Osteoblast (primary cell): ENCODE measurements at places on chromosomes 2 and 18. TPM values are rescaled to one million over a fixed set of nuclear protein-coding genes. Genes with fewer than 3 reads are reported as not detected.
A peak's percentile ranks its signal among the peaks of the same experiment; 100 is the strongest.

R3HDM1 gene
- total RNA-seq = 12.3 and 13.3 TPM in 2 replicates

PLB1 gene
- 0.36 and 0.88 TPM in 2 replicates for total RNA-seq

- no peak overlapping the region for H3K27ac ChIP-seq
- DNase-seq = no peak
- H3K36me3 ChIP-seq = no peaks in the 10 kb centered on the region
- no peaks in the 10 kb centered on the region for H3K27me3 ChIP-seq
- peaks cover 26% of the 10 kb centered on the region for H3K4me1 ChIP-seq
Observed at GRCh38 chr2:224562831-224563230, 22.3 kb downstream of the CUL3 start.

CHRNG gene
- not detected in 2 replicates for total RNA-seq

- no peaks in the 10 kb centered on the region for H3K36me3 ChIP-seq
- no peak overlapping the region for H3K27ac ChIP-seq
- peaks cover 14% of the 10 kb centered on the region for H3K27me3 ChIP-seq
- no peak overlapping the region for H3K4me3 ChIP-seq
Observed at GRCh38 chr2:218186355-218186766, 19.6 kb upstream of the CXCR1 start.

GRCh38 chr2:34534761-34535160 is 935.7 kb upstream of the FAM98A start:
- no peaks in the 10 kb centered on the region for H3K36me3 ChIP-seq
- no peak for DNase-seq
- H3K27me3 ChIP-seq = no peaks in the 10 kb centered on the region
- H3K27ac ChIP-seq = no peak overlapping the region
- no peak overlapping the region for H3K4me3 ChIP-seq

- H3K4me1 ChIP-seq = no peaks in the 10 kb centered on the region
- no peaks in the 10 kb centered on the region for H3K27me3 ChIP-seq
- no peak overlapping the region for H3K27ac ChIP-seq
- no peaks in the 10 kb centered on the region for H3K36me3 ChIP-seq
- no peak overlapping the region for H3K4me3 ChIP-seq
- no peak for DNase-seq
Observed at GRCh38 chr2:59425247-59425646, 1128.2 kb downstream of the BCL11A start.

DNA sequence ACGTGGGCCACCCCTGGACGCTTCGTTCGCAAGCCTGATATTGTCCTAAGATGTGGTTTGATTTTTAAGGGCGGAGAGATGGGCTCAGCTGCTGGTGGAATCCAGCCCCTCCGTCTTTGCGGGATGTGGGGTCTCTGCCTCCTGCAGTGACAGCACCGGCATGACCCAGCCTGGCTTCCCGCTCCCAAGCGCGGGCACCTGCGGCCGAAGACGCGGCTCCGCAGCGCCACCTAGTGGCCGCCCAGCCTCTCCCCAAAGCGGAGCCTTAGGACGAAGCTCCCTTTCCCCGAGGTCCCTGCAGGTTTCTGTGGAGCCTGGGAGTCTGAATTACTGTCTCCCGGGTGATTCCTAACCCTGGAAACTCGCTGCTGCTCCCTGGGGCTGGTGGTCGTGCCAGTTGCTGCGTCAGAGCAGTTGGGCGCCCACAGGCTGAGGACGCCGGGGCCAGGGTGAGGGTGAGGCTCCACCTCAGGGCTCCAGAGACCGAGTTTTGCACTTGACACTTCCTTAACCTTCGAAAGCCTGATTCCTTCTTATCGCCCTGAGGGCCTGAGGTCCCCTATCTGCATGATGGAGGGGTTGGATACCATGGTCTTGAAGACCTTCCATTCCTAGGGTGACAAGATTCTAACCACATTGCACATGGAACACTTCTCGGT is 137.5 kb downstream of the TPO start:
- H3K4me1 ChIP-seq = peaks cover 12% of the 10 kb centered on the region
- peak overlapping the region; percentile 35 for H3K4me3 ChIP-seq
- H3K27me3 ChIP-seq = no peaks in the 10 kb centered on the region
- H3K36me3 ChIP-seq = no peaks in the 10 kb centered on the region
- DNase-seq = peak; percentile 97

DNA sequence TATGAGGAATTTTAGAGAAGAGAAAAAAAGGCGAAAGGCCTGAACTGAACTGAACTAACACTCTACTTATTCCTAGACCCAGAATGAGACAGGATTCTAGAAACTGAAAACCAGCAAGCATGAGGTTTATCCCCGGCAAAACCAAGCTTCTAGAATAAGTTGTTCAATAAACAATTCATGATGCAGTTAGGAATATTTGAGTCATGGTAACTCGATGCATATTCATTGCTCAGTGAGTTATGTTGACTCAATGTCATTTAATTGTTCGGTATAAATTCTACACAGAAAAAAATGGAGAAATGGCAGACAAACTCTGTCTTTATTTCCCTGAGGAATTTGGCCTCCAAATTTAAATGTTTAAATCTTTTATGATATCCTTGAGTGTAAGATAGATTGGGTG is 321.5 kb downstream of the SATB2 start:
- no peak for DNase-seq
- H3K36me3 ChIP-seq = no peaks in the 10 kb centered on the region
- H3K4me1 ChIP-seq = no peaks in the 10 kb centered on the region
- no peak overlapping the region for H3K27ac ChIP-seq
- H3K4me3 ChIP-seq = no peak overlapping the region

TANC1 gene
- total RNA-seq = 33.9 and 34.7 TPM in 2 replicates

DNA sequence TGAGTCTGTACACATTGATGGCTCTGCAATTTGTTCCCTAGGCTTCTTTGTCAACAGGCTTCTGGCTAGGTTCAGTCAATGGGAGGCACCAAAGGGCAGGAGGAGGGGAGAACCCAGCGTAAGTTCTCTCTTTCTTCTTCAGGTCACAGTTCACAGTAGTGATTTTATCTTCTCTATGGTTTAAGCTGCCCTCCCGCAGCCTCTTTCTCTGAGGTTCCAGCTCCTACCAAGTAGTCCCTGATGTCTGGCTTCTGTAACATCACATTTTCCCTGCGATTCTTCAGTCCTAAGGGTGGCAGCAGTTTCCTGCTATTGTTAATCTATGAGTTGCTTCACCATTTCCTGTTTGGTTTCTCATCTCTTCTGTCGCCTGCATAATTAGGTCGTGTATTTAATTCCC is 107.4 kb downstream of the CPO start:
- H3K27me3 ChIP-seq = no peaks in the 10 kb centered on the region
- no peak overlapping the region for H3K4me3 ChIP-seq
- peaks cover 10% of the 10 kb centered on the region for H3K4me1 ChIP-seq

FAM136A gene
- 21.7 and 31.5 TPM in 2 replicates for total RNA-seq

GRCh38 chr2:11922294-11922693 is 175.9 kb downstream of the LPIN1 start:
- no peaks in the 10 kb centered on the region for H3K4me1 ChIP-seq
- H3K36me3 ChIP-seq = no peaks in the 10 kb centered on the region
- no peak for DNase-seq
- H3K27ac ChIP-seq = no peak overlapping the region
- peaks cover 17% of the 10 kb centered on the region for H3K27me3 ChIP-seq

DNA sequence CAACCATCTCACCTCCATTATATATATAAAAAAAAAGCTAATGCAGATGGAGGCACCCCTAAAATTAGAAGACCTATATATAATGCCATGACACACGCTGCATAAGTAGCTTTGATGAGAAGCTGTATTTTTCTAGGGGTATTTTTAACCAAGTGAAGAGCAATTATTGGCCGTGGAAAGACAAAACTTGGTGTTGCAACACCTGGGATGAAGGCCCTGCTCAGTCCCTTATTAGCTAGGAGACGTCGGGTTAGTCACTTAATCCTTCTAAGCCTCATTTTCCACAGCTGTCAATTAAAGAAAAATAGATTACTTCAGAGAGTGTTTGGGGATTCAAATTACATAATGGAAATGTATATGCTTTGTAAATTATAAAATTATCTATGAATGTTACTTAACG is 63.0 kb downstream of the WDR75 start:
- H3K27me3 ChIP-seq = no peaks in the 10 kb centered on the region
- H3K27ac ChIP-seq = no peak overlapping the region
- no peaks in the 10 kb centered on the region for H3K4me1 ChIP-seq
- no peak overlapping the region for H3K4me3 ChIP-seq
- H3K36me3 ChIP-seq = no peaks in the 10 kb centered on the region

DNA sequence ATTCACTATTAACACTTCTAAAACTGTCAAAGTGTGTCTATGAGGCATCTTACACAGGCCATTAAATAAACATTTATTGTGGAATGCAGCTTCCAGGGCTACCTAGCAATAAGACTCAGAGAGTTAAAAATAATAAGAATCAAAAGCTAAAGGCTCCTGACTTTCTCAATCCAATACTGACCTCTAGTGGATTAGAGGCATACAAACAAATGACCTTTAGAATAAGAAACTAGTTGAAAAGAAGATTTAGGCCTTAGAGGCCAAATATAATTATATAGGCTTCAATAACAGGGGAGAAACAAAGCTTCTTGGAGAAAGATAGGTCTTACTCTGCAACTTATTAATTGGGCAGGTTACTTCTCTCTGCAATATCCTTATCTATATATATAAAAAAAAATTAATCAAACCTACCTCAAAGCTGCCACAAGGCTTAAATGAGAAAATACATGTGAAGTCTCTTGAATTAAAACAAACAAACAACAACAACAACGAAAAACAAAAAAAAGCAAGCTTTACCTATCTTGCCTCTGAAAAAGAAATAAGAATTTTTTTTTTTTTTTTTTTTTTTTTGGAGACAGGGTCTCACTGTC is 246.1 kb downstream of the EXOC6B start:
- no peaks in the 10 kb centered on the region for H3K27me3 ChIP-seq
- H3K27ac ChIP-seq = no peak overlapping the region
- H3K4me1 ChIP-seq = peaks cover 20% of the 10 kb centered on the region
- no peak overlapping the region for H3K4me3 ChIP-seq
- no peaks in the 10 kb centered on the region for H3K36me3 ChIP-seq

PRKAG3 gene
- under 0.01 and 0.29 TPM in 2 replicates for total RNA-seq

CRYGD gene
- not detected in 2 replicates for total RNA-seq

DNA sequence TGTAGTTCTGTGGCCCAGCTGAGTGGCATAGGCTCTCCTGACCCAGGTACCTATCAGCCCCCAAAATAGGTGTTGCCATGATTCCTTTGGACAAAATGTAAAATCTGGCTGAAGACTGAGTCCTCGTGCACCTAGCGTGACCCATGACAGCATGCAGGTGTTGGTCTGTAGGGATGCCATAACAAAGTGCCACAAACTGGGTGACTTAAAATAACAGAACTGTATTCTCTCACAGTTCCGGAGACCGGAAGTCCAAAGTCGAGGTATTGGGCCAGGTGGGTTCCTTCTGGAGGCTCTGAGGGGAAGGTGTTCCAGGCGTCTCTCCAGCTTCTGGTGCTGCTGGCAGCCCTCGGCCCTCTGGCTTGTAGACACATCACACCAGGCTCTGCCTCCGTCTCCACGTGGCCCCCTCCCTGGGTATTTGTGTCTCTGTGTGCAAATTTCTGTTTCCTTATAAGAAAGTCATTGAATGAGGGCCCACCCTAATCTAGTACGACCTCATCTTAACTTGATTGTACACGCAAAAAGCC is 34.5 kb downstream of the LRRFIP1 start:
- H3K27me3 ChIP-seq = no peaks in the 10 kb centered on the region
- peak overlapping the region; percentile 17 for H3K27ac ChIP-seq
- DNase-seq = no peak
- H3K36me3 ChIP-seq = no peaks in the 10 kb centered on the region
- peaks cover 14% of the 10 kb centered on the region for H3K4me1 ChIP-seq

APCDD1 gene
- total RNA-seq = 1.8 and 3.3 TPM in 2 replicates

- no peaks in the 10 kb centered on the region for H3K4me1 ChIP-seq
- no peak overlapping the region for H3K27ac ChIP-seq
- no peak overlapping the region for H3K4me3 ChIP-seq
- H3K27me3 ChIP-seq = no peaks in the 10 kb centered on the region
- DNase-seq = no peak
- no peaks in the 10 kb centered on the region for H3K36me3 ChIP-seq
Observed at GRCh38 chr2:52536929-52537460, 1230.6 kb upstream of the CHAC2 start.

- H3K27me3 ChIP-seq = no peaks in the 10 kb centered on the region
- no peak overlapping the region for H3K4me3 ChIP-seq
- no peaks in the 10 kb centered on the region for H3K36me3 ChIP-seq
- DNase-seq = no peak
- H3K27ac ChIP-seq = no peak overlapping the region
Observed at GRCh38 chr2:51145761-51146160, 113.8 kb upstream of the NRXN1 start.

NAT8 gene
- not detected in 2 replicates for total RNA-seq

PLEK gene
- 0.36 TPM in 1 of 2 replicates, not detected in the other for total RNA-seq

LIMS4 gene
- 6.9 and 15.9 TPM in 2 replicates for total RNA-seq

DNA sequence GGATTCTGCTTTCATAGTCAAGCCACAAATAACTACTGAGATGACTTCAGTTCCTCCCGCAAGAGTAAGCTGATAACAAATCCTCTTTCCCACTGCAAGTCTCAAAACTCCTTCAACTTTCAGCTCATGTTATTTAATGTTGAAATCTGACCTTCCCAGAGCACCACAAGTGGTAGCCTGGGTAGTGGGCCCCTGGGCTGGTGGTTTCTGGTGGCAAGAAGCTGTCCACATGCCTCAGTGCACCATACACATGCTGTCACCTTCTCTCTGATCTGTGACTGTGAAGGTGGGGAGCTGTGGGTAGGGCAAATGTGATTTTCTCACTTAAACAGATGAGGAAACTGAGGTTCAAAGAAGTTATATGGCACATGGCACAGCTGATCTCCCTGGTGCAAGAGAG is 246.1 kb upstream of the EPAS1 start:
- no peaks in the 10 kb centered on the region for H3K4me1 ChIP-seq
- no peak for DNase-seq
- no peaks in the 10 kb centered on the region for H3K27me3 ChIP-seq
- H3K27ac ChIP-seq = no peak overlapping the region
- no peaks in the 10 kb centered on the region for H3K36me3 ChIP-seq

- H3K27me3 ChIP-seq = no peaks in the 10 kb centered on the region
- DNase-seq = no peak
Observed at GRCh38 chr2:98656800-98657199, 48.4 kb downstream of the UNC50 start.

GRCh38 chr2:134623796-134624195 is 95.0 kb downstream of the TMEM163 start:
- H3K27ac ChIP-seq = no peak overlapping the region
- H3K27me3 ChIP-seq = no peaks in the 10 kb centered on the region
- H3K4me1 ChIP-seq = no peaks in the 10 kb centered on the region
- H3K36me3 ChIP-seq = no peaks in the 10 kb centered on the region
- DNase-seq = no peak

- peaks cover 22% of the 10 kb centered on the region for H3K4me1 ChIP-seq
- H3K36me3 ChIP-seq = no peaks in the 10 kb centered on the region
- H3K4me3 ChIP-seq = no peak overlapping the region
- DNase-seq = peak; percentile 78
- no peaks in the 10 kb centered on the region for H3K27me3 ChIP-seq
Observed at GRCh38 chr18:3466045-3466444, 16.1 kb downstream of the TGIF1 start.
